Stimulated activated CD8-positive, alpha-beta memory T cell treated with anti-CD3 and anti-CD28 coated beads, Interleukin-4, amount 100 ng/mL, for 48 hours (primary cell): ENCODE measurements at places on chromosomes 3 and 15.

GRCh38 chr3:69239063-69239462 is 116.7 kb upstream of the LMOD3 start:
- DNase-seq, result no peak

GRCh38 chr3:3443482-3443881 is 264.0 kb upstream of the CRBN start:
- no peak for DNase-seq

DNA sequence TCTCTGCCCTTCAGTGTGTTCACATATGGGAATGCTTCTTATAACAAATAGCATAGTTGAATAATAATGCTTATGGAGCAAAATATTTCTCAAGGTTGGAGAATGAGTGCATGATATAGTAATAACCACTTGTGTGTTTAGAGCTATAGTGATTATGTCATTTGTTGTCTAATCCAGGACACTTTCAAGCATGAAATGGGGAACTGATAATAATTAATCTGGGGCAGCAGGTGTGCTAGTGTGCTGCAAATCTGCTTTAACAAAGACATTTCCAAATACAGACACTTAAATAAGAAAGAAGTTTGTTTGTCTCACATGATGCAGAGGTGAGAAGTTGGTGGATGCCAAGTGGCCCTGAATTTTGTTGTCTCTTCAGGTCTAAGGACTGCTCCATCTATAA is 579.3 kb upstream of the GRM7 start:
- DNase-seq, result no peak

DNA sequence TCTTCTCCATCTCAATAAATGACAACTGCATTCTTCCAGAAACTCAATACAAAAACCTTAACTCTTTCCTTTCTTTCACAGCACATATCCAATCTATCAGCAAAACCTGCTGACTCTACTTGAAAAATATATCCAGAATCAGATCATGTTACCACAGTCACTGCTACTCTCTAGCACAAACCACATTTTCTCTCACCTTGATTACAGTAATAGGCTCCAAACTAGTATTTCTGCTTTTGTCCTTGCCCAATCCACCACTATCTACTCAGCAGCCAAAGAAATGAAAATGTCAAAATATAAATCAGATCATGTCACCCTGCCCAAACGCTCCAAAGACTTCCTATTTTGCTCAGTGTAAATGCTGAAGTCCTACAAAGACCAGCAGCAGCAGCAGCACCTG is 15.2 kb downstream of the TMCC1 start:
- no peak for DNase-seq

DNA sequence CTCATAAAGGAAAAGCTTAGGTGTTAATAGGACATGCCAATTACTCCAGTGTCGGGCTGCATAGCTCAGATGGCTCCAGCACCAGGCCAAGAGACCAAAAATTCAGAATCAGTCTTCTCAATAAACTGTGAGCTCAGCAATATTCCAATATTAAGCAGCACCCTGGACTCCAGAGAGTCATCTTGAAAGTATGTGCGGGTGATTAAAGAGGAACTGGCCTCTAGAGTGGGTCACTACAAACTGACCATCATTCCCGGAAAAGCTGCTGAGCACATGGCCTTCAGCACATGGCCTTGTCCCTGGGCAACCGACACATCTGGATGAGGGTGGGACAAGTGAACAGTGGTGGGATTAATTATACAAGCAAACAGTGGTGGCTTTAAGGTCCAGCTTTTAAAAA is 59.0 kb downstream of the MAGI1 start:
- DNase-seq, result no peak

DNA sequence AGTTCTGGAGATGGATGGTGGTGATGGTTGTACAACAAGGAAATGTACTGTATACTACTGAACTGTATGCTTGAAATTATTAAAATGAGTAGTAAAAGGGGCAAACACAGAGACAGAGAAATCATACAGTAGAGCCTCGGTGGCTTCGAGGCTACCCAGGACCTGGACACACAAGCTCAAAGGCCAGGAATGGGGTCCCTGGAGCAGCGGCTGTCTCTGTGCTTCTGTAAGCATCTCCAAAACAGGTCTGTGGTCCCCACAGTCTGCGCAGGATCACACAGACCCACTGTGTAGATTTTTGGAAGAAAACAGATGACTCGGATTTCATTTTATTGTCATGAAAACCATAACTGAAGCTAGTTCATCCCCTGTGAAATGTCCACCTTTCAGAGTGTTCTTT is 39.7 kb downstream of the PGPEP1L start:
- DNase-seq, result no peak

GRCh38 chr3:42500909-42501308 is 1.5 kb upstream of the VIPR1 start:
- DNase-seq, result peak; percentile 4

DNA sequence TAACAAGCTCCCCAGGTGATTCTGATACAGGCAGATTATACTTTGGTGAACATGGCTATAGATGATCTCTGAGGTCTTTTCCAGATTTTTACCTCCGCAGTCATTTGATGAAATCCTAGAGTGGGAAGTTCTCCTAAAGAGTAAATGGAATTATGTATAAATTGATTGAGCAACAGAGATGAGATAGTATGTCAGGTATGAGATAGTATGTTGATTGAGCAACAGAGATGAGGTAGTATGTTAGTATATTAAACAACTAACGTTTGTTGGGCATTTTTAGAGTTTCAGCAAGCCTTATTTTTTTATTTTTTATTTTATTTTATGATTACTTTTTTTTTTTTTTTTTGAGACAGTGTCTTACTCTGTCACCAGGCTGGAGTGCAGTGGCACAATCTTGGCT is 265.0 kb upstream of the SOX2 start:
- no peak for DNase-seq

GRCh38 chr3:279325-279724 is 82.8 kb downstream of the CHL1 start:
- no peak for DNase-seq

- DNase-seq, result no peak
These were observed 46.9 kb downstream of the KY start for GRCh38 chr3:134603956-134604355.

- no peak for DNase-seq
These were observed 78.4 kb upstream of the WNT5A start for GRCh38 chr3:55565521-55565920.
